ENCODE measurements at places on chromosomes 6 and 20.

GRCh38 chr20:16926626-16927430 lies 178.7 kb downstream of the OTOR start:
- no peak for DNase-seq

DNA sequence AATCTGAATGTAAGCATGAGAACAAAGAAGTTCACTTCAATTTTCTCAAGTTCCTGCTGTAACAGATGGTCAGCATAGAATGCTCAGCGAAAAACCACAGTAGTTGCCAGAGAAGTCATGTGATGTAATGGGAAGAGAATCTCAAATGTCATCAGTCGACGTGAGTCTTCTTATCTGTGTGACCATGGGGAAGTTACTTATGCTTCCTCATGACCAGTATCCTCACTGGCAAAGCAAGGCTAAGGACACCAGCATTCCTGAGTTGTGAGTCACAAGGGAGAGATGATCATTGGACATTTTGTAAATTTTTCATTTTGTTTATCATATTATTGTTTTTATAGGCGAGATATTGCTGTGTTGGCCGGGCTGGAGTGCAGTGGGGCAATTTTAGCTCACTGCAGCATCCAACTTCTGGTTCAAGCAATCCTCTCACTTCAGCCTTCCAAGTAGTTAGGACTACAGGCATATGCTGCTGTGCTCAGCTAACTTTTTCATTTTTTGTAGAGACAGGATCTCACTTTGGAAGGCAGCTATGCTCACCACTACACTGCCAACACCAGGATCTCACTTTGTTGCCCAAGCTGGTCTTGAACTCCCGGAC lies 21.9 kb downstream of the SGK1 start:
- DNase-seq: no peak

DNA sequence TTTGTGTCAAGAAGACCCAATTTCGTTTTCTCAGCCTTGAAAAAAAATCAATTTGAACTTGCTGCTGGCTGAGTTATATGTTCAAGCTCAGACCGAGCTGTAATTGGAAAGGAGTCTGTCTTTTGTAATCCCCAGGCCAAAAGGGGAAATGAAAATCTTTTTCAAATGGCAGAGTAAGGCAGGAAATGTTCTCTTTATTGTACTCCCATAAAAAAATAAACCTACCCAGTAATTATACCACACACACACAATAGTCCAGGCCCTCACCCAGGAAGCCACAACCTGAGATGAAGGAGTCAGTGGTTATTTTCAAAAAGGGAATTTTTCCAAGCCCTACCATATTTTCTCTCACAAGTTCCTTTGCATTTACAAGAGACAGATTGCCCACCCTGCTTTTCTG lies 45.3 kb downstream of the CLIC5 start:
- no peak for DNase-seq

DNA sequence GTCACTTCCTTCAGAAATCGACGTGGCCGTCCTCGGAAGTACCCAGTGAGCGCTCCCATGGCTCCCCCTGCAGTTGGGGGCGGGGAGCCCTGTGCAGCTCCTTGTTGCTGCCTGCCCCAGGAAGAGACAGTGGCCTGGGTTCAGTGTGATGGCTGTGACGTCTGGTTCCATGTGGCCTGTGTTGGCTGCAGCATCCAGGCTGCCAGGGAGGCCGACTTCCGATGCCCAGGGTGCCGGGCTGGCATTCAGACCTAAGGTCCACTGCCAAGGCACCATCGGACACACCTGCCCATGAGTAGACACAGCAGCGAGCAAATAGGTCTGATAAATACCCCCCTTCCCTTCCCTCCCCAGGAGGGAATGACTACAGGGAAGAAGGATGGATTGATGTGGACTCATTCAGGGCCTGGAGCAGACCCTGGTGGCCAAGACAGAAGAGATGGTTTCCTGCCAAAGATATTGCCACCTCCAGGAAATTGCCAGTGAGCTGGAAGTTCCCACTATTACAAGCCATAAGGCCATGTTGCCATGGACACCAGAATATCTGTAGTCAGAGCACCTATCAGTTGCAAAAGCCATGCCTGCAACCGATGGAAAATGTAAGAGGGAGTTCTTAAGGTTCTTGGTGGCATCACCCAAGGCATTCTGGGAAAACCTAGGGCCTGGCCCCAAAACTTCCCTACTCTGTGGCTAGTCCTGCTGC lies 4.2 kb downstream of the TCF19 start:
- no peak for DNase-seq

GRCh38 chr6:116948533-116949304 lies 71.7 kb downstream of the RFX6 start:
- no peak for DNase-seq

GRCh38 chr6:33105386-33105785 lies 29.6 kb downstream of the HLA-DPB1 start:
- DNase-seq: no peak

- no peak for DNase-seq
Measured at GRCh38 chr6:77334093-77334492, 129.2 kb downstream of the HTR1B start.

- no peak for DNase-seq
Measured at GRCh38 chr6:166415306-166415705, 32.6 kb upstream of the MPC1 start.

- DNase-seq: no peak
Measured at GRCh38 chr20:62795023-62795761, 1.1 kb upstream of the MRGBP start.

All from GOT3 (cell line).